ENCODE measurements at places on chromosomes 7 and 10.

DNA sequence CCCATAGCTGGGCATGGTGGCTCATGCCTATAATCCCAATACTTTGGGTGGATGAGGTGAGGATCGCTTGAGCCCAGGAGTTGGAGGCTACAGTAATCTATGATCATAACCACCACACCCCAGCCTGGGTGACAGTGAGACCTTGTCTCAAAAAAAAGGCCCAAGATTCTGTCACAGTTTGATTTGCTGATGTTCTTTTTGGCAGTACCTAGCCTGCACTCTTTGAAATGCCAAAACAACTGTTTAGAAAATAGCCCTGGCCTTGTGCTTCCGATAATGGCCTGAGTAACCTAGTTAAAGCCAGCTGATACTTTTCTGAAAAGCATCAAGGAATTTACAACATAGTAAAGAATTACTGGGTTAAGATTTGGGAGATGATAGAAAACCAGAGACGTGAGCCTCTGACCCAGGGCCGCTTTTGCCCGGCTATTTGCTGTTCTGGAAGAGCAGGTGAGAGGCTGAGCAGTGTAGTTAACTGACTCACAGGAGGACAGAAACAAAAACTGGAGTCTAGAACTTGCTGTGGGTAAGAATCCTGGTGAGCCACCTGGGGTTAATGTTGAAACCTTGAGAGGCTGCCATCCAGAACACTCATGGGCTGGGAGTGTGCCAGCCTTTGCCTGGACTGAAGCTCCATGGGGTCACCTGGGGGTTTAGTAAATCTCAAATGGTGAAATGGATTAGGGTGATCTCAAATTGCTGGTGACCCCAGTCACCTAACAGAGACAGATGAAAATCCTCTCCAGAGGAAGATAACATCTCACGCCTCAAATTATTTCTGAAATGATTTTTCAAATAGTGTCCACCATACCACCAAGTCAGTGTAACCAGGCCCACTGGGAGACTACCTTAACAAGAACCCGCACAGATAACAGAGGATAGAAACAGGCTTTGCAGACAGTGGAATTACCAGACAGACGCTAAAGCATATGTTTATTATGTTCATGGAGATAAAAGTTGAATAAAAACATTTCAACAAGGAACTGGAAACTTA is 51.8 kb downstream of the GALNT11 start:
- no peak for DNase-seq

- DNase-seq, result no peak
These were observed 58.9 kb downstream of the PRKAR2B start for GRCh38 chr7:107103369-107103768.

DNA sequence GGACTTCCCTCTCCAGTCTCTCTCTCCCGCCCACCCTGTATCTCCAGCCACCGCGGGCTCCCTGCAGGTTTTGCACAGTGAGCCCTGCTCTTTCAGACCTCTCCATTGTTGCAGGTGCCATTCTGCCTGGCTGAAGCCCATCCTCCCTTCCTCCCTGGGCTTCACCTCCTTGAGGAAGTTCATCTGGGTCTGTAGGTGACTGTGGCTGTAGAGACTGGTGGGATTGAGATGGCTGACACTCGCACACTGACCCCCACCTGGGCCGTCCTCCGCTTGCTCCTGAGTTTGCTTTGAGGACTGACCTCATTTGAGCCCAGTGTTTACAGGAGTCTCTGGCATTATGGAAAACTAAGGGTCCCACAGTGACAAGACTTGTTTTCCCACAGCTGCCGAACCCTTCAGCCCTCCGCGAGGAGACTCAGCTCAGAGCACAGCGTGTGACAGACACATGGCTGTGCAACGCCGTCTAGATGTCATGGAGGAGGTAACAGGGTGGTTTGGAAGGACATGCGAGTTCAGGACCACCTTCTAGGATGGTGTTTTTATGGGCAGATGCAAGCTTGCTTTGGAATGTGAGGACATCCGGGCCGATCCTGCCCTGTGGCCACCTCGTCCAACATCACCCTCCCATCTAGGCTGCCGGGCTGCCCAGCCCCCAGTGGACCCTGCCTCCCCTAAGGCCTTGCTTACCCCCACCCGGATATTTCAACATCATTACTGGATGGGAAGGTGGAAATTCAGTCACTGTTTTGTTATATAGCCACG is 9.3 kb downstream of the PLAC9 start:
- DNase-seq, result no peak

GRCh38 chr7:150567169-150567568 is at the start of gene GIMAP4:
Gene GIMAP4 (plus strand): TSS chr7:150567390. CDS start chr7:150569902, 2,512 bp downstream.
- no peak for DNase-seq
